Activated CD4-positive, alpha-beta T cell treated with anti-CD3 and anti-CD28 coated beads for 24 hours (primary cell): ENCODE measurements at places on chromosomes 4 and X.

DNA sequence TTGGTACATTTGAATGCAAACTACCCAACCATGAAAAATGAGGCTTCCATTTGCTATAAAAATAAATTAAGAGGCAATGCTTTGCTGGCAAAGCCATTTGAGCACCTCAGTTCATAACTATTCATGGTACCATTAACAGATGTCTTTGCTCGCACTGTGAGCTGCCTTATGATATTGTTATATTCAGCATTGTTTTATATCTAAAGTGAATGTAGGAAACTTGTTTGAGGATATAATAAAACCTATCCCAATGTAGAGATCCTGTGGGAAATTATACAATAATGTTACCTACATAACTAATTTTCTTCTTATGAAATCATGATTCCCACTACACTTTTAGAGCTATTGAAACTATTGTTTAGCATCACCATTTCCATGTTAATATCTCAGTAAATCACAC lies 125.2 kb upstream of the TRAM1L1 start:
- no peak for DNase-seq

- DNase-seq = no peak
Measured at GRCh38 chr4:58175024-58175423, 1064.8 kb upstream of the IGFBP7 start.

DNA sequence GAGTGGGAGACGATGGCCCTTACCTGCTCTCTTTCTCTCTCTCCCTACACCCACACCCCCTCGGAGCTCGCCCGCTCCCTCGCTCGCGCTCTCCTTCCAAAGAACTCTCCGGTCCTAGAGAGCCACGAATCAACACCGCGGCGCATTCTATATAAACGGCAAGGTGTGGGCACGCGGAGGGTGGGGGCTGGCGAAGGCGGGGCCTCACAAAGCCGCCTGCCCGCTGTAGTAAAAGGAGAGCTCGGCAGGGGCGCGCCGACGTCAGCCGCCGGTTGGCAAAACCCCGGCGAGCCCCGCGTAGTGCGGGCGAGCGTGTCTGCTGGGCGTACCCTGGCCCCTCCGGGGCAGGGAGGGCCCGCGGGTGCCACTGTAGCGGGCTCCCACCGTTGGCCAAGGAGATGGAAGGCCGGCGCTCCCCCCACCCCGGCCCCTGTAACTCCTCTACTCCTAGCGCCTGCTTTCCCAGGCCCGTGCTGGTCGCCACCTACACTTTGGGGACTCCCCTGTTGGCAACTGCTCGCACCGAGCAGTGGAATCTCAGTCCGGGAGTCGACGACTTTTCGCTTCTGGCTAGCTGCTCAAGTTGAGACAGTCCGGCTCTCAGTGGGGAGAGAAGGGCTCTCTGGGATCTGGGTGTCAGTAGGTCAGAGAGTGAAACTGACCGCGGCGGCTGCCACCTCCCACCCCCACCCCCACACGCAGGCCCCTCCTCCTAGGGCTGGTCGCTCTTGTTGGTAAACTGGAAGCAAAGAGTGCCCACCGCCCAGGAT lies 325.5 kb upstream of the F9 start:
- DNase-seq = no peak

DNA sequence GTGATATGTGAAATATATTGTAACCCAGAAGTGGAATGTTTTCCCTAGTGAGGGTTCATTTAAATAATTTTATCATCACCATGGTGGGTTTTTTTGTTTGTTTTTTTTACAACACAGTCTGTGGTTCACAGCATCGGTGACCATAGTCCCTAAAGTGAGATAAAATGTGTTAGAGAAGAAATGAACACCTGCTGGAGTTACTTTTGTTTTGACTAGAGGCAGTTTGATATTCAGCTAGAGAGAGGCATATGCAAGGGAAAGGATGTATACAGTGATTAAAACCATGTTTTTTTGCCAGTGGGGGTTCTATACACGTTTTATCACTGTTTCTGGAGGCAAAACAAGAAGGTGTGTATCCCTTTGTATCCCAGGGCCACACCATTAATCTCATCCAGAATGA lies 541.5 kb downstream of the PCDH7 start:
- no peak for DNase-seq

DNA sequence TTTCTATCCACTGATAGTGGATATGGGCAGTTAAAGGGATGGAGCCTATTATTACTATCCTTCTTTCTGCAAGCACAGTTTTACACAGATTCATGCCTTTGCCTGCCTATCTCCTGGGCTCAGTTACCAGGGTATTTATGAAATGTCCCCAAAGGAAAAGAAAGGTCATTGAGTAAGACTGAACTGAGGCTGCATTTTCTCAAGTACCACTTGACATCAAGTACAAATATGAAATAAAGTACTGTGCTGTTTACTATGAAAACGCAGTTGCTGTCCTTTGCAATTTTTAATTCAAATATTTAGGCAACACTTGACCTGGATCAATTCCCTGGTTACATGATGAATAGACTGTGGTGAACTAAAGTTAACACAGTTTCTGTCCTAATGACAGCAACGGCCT lies 23.5 kb upstream of the SPANXN4 start:
- no peak for DNase-seq

DNA sequence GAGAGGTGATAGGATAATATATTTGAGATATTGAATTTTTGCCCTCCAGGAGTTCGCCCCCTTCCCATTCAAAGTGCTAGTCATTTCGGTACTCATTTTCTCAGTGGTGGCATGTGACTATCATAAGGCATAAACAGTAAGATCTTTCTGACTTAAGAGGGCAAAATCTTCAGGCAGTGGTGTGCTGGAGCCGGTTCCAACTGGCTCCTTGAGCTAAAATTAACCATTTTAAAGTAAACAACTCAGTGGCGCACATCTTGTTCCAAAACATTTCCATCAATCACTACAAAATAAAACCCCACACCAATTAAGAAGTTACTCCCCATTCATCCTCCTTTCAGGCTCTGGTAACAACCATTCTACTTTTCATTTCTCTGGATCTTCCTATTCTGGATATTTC lies 43.3 kb downstream of the LUZP4 start:
- DNase-seq = no peak

DNA sequence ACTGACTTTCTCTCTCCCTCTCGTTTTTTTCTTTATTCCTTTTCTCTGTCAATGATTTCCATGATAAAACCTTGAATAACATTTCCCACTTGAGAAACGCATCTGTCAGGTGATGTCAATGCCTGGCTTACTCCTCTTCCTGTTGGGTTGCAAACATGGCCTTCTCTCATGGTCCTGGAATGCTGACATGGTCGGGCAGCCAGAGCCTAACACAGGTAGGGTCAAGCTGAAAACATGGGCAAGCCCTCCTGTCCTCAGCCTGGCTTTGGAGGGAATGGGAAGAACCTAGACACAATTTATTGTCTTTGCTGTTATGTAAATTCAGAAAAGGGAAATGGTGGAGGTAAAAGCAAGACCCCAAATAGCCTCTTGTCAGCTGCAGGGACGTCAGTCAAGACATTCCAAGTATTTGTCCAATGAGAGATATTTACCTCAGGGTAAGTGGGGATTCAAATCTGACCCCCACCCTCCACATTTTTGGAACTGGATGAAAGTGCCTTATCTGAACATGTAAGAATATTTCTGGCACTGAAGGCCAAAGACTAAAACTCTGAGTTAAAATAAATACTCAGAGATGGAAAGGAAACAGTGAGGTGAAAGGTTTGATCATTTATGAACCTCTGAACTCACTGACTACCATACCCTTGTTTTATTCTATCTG lies 473.8 kb downstream of the SPRY1 start:
- DNase-seq = no peak

- no peak for DNase-seq
Measured at GRCh38 chr4:75736862-75737261, 12.5 kb downstream of the USO1 start.

DNA sequence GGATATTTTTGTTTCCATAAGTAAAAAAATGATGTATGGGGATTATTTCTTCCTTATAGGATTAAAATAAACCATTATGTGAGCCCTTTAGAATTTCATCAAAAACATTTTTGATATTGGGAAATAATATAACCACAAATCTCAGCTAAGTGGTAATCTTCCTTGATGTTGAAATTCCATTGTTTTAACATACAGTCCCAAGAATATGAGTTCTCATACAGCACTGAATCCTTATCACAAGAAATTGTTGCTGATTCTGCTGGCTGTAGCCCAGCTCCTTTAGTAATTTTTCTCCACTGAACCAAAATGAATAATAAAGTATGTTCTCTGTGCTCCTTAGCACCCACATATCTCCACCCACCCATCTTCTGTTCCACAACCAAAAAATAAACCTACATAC lies 41.9 kb upstream of the FAM47B start:
- DNase-seq = no peak

DNA sequence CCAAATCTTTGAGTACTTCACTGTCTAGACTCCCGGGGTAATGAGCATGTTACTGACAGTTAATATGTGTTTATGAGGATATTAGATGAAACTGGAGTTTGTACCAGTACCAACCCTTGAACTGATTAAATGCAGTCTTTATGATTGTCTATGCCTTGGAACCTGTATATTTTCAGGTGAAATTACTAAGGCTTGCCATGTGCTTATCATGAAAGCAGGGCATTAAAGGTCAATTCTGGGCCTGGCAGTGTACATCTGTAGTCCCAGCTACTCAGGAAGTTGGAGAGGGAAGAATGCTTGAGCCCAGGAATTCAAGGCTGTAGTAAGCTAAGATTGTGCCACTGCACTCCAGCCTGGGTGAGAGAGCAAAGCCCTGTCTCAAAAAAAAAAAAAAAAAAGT lies 27.6 kb downstream of the PHEX start:
- DNase-seq = no peak

DNA sequence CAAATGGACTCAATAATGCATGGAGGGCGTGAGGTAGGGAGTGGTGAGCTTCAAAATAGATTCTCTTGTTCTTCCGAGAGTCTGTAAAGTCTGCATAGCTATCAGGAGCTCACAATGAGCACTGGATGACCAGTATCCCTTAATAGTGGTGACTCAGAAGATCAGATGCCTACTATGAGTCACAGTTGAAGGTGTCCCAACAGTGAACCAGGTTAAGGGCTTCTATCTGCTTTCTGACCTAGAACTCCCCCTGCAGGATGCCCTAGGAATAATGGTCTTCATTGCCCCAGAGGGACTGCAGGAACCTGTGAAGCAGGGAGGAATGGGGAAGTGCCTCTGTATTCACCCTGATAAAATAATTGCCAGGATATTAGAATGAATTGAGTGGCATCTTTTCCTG lies 22.1 kb downstream of the DGKK start:
- DNase-seq = no peak

- DNase-seq = no peak
Measured at GRCh38 chr4:130659320-130659719, 1563.4 kb downstream of the C4orf33 start.

- DNase-seq = no peak
Measured at GRCh38 chr4:102174719-102175189, 170.5 kb downstream of the SLC39A8 start.

DNA sequence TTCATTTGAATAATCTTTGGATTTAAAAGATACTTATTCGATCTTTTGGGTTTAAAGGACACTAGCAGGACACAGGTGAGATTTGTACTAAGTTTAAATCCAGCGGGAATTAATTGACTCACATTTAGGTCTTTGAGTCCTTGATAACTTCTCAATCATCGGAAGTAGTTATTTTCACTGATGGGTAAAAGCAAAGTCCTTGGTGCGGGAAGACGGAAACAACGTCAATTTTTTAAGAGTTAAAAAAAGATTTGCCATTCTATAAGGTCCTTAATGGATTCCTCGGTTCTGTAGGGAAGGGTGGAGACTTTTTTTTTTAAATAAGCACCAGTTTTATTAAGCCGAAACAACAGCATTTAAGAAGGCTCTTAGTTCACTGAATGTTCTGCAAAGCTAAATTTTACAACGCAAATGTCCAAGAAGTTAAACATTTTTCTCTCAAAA lies 2.9 kb downstream of the TMSB4X start:
- DNase-seq = no peak

- DNase-seq = no peak
Measured at GRCh38 chrX:5928224-5928623, 300.4 kb downstream of the NLGN4X start.

DNA sequence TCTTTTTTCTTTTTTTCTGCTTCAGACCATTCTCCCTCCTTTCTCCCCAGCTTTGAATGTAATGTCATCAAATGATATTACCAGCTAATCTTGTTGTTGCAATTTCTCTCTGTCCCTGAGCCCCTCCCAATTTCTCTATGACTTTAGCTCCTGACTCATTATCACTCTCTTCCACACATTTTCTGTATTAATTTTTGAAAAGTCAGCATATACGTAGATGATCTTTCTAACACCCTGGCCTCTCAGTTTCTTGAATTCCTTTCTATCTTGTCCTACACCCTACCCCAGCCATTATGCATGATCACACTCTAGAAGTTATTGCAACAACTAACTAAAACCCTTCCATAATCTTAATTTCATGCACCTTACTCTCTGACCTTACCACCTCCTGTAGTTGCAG lies 13.1 kb upstream of the TRPC3 start:
- no peak for DNase-seq

DNA sequence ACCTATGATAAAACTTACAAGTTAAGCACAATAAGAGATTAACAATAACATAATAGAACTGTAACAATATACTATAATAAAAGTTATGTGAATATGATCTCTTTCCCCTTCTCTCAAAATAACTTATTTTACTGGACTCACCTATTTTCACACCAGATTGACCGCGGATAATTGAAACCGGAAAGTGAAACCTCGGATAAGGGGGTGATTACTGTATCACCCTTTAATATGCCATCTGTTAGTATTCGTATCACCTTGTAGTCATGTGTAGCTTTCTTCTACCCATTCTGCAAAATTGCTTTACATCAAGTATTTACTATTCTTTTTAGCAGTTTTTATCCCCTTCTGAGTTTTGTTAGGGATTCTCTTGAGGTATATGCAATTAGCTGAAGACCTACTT lies 1.8 kb downstream of the SPCS3 start:
- DNase-seq = no peak

DNA sequence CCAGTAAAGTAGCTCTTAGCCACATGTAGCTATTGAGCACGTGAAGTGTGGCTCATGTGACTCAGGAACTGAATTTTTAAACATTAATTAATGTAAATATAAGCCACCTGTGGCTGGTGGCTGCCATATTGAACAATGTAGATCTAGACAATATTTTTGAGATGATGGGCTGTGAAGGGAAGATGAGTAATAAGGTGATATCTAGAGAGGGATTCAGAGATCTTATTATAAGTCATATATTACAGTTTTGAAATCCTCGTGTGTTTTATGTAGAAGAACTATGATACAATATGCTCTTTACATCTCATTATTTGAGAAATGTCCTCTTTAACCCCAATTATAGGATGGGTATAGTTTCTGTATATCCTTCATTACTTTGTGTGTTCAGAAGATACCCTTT lies 5.6 kb downstream of the GAR1 start:
- no peak for DNase-seq

DNA sequence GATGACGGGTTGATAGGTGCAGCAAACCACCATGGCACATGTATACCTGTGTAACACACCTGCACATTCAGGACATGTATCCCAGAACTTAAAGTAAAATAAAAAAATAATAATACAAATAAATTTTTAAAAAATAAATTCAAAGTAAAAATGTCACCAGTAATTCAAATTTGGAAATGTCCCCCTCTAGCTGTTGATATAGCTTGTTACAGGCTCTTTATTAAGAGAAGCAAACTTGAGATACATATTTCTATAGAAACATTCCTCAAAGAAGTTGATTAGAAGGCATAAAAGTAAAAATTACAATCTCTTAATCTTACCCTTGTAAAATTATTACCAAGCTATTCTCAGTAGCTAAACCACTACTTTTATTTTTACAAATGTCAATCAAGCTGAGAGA lies 1397.0 kb downstream of the FAM133A start:
- DNase-seq = no peak

- DNase-seq = no peak
Measured at GRCh38 chr4:26380740-26381139, 59.9 kb downstream of the RBPJ start.

- DNase-seq = no peak
Measured at GRCh38 chr4:121272526-121272925, 108.3 kb downstream of the QRFPR start.
